Umbilical cord (tissue), 2 donors: ENCODE measurements at places on chromosomes 7 and 10. TPM values are rescaled to one million over a fixed set of nuclear protein-coding genes. Genes with fewer than 3 reads are reported as not detected.

DNA sequence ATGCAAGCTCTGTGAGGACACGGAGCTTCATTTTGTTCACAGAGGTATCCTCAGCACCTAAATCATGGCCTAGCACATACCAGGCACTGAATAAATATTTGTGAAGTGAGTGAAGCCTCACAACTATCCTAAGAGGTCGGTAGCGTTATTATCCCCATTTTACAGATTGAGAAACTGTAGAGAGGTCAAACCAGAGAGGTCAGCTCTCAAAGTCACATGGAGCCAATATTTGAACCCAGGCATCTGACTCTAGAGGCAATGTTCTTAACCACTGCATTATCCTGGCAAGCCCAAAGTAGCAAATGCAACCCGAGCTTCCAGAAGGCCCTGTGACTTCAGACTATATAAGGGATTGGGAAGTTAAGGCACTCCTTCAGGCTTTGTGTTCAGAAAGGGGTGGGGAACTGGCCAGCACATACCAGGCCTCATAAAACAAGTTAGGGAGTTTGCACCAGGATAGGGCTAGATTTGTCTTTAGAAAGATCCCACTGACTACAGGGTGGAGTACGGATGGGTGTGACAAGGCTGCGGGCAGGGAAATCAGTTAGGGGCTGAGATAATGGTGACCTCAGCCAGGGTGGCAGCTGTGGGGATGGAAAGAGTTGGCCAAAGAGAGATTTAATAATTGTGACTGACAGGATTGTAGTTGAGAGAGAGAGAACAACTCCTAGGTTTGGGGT is 101.4 kb downstream of the TBXAS1 start:
- DNase-seq, result no peak

DNA sequence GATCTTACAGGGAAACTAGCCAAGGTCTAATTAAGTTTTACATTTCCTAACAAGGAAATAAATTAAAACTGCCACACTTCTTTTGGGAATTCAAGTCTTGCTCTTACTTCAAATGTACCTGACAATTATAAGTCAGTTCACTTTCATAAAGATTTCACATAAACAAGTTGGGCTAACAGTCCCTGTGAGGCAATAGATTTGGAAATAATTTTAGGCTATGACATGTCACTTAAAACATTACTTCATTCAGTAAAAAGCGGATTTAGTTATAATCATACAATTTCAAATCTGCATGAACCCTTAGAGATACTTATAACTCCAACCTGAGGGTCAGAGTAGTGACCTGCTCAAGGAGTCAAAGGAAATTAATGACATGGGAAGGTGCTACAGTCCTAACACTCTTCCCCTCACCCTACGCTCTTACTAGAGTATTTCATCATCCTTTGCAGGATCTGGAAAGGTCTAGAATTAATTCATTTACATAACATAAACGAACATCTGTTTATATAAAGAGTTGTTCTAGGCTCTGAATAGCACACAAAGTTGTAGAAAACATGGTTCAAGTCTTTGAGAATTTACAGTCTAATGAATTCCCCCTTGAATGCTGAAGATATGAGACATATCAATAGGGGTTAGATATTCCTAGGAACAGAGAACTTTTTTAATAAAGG is 32.3 kb upstream of the DNAJB12 start:
- DNase-seq, result no peak

DNA sequence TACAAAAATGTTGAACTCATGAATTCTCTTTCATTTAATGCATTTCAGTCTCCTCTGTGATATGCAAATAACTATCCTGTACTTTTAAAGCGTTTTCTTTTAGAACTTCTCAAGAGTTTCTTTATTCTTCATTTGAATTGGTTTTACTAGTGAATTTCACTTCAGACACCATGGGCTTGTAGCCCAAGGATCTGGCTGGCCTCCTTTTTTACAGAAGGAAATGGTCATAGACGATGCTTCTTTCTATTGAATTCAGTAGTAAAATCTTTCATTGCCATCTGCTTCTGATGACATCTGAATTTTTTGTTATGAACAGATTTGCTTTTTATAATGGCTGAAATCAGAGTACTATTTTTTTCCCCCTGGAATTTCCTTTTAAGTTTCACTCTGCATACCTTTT is 135.2 kb upstream of the ETV1 start:
- no peak for DNase-seq

GRCh38 chr10:19946791-19947190 is 130.6 kb downstream of the PLXDC2 start:
- no peak for DNase-seq

GRCh38 chr7:108417926-108418325 is 38.3 kb downstream of the NRCAM start:
- no peak for DNase-seq

DNA sequence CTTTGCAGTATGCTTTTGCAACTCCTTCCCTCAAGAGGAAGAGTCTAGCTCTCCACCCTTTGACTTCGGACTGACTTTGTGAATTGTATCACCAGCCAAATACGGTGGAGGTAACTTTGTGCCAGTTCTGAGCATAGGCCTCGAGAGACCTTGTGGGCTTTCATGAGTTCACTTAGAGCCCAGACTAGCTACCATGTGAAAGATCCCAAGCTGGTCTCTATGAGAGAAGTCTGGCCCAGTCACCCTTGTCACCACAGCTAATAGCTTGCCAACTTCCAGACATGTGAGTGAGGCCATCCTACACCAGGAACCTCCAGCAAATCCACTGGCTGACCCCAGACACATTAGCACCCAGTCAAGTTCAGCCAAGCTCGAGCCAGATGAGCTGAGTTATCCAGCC is 72.2 kb upstream of the EXOC4 start:
- no peak for DNase-seq

DNA sequence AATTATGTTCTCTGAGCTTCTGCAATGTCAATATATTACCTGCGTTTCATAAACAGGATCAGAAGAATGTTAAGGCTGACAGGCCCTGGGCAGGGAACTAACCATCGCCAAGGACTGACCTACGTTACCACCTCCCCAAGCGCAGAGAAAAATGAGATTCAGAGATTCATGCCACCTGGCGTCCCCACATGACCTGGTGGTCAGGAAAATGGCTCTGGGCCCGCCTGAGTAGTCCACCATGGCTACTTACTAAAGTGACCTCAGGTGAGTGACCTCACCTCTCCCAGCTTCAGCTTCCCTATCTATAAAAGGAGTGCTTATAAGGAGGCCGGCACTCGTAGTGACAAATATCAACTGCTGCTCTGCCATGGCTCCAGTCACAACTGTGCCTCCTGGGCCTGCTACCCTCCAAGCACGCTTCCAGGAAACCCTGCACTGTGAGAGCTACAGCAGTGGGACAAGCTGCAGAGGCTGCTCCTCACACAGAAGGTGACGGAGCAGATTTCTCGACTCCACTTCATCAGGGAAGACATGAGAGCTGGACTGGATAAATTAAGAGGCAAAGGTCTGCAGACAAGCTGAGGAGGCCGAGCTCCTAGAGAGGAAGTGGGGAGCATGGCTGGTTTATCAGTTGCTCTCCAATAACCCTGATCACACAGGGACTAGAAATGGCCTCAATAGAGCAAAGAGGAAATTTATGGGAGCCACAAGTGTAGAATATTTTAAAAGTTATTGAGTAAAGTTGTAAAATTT is 103.0 kb downstream of the RNF216 start:
- DNase-seq, result no peak

DNA sequence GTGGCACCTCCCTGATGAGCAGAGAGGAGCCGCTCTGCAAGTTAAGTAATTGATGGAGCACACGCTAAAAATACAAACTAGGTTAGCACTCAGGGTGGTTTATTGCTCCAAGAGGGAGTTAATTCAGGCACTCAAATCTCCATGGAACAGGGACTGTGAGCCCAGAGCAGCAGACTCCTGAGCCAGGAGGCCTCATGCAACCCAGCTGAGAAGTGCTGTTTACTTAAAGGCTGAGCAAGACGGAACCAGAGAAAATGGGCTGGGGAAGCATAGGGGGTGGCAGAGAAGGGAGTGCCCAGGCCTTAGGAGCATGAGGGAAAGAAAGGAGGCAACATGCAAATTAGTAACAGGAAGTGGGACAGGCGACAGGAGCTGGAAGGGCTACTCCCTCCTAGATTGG is 174.1 kb downstream of the KCNMA1 start:
- DNase-seq, result peak; percentile 40

CH25H gene
- total RNA-seq, result 6.5 TPM

GRCh38 chr7:101691822-101692384 is 62.8 kb upstream of the MYL10 start:
- DNase-seq, result no peak
